CD4-positive, alpha-beta T cell treated with Interleukin-4 for 4 hours (primary cell): ENCODE measurements at places on chromosomes 11 and 22.

DNA sequence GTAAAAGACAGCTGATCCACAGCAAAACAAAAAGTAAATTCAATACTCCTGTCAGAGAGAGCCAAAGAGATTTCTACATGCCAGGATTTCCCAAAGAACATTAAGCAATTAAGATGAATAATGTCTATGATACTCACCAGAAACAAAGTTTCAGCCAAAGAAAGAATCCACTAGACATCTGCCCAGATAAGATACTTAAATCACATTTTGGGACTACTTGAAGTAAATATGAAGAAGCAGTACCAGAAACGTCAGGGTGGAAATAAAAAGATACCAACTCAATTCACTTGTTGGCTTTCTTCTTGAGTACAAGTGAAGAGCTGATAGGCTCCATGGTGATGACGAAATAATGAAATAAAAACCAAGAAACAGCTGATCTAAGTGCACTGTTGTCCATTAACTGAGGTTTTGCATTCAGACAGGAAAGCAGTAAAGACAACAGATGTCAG, 31.6 kb upstream of the ARHGAP32 start:
- DNase-seq = no peak

DNA sequence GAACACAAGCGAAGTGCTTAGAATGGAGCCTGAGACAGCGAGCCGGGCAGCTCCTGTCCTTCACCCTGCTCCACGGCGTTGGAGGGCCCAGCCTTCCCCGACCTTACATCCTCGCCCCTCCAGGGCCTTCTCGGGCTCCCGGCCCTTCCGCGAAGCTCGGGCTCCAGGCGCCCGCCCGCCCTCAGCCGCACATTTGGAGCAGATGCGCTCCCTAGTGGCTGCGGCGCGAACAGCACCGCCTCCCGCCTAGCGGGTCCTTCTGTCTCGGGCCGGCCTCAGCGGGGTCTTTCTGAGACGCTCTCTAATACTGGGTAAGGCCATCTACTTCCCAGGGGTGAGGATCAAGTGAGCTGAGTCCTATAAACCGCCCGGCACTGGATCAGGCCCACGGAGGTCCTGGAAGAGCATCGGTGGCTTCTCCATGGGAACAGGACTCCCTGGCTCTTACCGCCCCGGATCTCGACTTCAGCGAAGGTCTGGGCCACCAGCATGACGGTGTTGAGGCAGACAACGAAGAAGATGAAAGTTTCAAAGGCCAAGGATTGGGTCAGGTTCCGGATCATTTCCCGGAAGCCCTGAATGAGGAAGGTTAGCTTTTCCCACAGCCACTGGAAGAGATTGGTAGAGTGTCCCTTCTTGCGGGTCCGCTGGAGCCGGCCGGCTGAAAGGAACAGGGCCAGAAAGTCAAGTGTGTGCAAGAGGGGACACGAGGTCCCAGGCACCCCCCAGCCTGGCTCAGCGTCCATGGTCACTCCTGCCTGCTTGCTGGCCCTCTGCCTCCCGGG, 3.7 kb downstream of the CATSPER1 start:
- DNase-seq = peak; percentile 51

- no peak for DNase-seq
Measured at GRCh38 chr22:47205554-47205953, 443.1 kb downstream of the TBC1D22A start.

DNA sequence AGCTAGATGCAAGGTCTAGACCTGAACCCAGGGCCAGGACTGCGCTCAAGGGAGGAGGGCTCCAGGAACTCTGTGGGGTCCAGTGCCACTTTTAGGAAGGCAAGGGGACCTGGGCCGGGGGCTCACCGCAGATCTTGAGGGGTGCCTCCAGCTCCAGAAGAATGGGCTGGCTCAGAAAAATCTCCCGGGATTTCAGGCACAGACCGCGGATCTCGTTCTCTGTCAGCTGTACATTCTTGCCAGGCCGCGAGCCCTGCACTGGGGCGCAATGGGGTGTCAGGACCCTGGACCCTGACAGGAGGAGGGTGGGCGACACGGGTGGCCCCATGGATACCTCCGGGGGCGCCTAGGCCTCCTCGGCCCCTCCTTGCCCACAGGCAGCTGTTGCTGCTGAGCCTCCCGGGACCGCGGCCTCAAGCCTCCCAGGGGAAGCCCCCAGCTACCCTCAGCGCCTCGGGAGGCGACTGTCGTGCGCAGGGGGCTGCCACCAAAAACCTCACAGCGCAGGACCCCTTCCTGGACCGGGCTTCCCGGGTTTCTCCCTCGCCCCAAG, 640 bp downstream of the PPP1CA start:
- DNase-seq = no peak

GRCh38 chr11:59302991-59303390, 55.7 kb upstream of the OR5AN1 start:
- no peak for DNase-seq
